ENCODE measurements at places on chromosomes 3 and 15. TPM values are rescaled to one million over a fixed set of nuclear protein-coding genes. Genes with fewer than 3 reads are reported as not detected.

- DNase-seq = no peak
These were observed 226.1 kb downstream of the TLE3 start for GRCh38 chr15:69871511-69872134.

DNA sequence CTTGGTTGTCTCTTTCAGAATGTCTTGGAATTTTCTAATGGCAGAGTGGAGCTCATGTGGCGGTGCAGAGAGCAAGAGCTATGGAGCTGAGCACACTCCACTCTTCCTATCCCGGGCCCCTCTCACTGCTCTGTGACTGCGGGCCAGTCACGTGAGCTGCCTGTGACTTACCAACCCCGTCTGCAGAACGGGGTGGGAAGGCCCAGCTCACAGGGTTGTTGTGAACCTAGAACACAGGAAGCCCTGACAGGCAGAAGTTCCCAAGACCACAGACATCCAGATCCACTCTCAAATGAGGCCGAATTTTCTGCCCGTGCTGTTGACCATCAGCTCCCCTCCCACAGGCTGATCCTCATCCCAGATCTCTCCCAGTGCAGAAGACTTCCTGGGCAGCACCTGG is 35.5 kb upstream of the PLXNA1 start:
- DNase-seq = no peak

DNA sequence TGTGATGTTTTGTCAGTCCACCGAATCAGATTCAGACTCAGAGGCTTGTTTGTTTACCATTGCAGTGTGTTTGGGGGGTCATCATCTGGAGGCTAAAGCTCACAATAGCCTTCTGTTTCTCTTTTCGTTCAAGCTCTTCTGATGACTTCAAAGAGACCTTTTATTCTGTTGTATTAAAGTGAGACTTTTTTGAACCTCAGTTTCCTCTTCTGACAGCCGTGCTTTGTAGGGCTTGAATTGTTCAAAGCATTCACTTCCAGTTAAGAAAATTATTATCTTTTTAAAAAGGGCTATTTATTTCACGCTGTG is 1.3 kb downstream of the PXK start:
- DNase-seq = no peak

DNA sequence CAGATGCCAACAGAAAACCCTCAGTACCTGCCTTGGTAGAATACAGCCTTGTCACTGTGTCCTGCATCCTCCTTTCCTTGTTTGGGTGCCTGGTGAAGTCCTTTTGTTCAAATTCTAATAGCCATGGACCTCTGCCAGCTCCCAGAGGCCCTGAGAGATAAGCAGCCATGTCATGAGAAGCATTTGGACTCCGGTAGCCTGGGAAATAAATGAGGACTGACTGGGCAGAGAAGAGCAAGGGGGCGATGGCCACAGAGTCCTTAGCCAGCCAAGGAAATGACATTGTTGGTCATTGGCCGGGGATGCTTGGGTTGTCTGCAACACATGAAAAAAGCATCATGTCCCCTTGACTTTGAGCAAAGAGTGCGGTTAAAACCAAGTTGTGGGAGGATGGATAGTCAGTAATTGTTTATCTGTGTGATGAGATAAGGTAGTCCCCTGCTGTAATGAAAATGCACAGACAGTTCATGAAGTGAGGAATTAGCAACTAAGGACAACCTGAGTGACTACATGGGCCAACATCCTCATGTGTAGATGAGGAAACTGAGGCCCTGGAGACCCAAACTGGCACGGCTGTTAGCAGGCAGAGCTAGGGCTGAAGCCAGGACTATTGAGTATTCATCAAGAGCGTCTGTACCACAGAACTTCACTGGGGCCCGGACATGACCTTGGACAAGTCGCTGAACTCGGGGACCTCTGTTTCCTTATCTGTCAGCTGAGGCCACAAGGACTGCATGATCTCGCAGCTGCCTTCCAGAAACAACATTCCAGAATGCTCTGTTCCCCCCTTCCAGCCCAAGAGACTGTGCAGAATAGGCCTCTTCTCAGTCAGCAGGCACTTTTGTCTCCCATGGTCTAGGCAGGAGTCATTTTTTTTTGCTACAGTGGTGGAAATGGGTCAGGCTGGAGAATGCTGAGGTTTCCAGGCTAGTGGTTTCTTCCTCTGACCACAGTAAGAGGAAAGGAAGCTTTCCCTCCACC is 90.5 kb upstream of the CTDSPL start:
- DNase-seq = no peak

GRCh38 chr15:48757661-48758060 is 53.2 kb downstream of the CEP152 start:
- DNase-seq = no peak

DNA sequence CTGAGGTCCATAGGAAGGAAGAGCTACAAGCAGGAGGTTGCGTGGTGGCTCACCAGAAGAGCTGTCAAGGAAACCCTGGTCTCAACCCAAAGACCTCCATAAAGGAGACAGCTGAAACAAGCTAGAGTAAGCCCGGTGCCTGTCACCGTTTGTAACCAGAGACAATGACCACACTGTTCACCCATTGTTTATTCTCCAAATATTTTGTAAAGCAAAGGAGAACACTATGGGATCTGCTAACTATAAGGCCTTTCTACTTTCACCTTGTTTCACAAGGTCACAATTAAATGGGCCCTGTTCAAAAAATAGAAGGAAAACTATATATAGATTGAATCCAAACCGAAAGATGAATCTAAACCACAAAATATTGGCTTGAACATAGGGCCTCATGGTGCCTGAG is 128.9 kb upstream of the TPRG1 start:
- DNase-seq = no peak

- no peak for DNase-seq
These were observed 3.0 kb downstream of the TEX264 start for GRCh38 chr3:51673802-51674654.

DNA sequence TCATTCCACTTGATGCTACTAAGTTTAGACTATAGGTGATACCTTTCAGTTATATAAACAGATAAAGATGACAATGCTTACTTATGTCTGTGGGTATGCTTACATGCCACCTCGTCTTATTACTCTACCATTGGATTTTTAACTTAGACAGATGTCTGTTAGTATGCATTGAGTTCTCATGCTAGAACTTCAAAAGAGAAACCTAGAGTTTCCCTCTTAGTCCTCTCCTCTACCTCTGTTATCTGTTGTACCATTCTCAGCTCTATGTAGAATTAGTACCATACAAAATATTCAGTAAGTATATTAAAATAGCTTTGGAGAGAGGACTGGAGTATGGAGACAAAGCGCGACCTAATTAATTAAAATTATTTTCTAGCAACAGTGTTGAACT is 111.3 kb downstream of the BBX start:
- DNase-seq = no peak

GRCh38 chr3:34078418-34078817 is 280.0 kb downstream of the PDCD6IP start:
- DNase-seq = no peak

GRCh38 chr15:77118882-77119321 is 48.0 kb upstream of the TSPAN3 start:
- peak; percentile 60 for DNase-seq

DNA sequence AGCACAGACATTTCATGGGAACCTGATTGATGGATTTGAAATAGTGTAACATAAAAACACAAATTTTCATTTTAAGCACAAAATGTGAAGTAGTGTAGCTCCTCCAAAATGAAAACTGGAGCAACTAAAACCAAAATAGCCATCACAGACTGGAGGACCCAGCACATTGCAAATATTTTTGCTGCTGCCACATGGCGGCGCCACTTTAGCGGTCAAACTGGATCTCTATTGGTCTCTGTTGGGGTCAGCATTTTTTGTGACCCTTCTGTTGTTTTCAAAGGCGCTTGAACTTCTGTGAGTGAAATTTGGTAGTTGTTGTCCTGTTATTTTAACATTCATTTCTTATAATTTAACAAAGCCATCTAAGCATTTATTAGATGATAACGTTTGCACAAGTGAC is 259.9 kb downstream of the IL20RB start:
- DNase-seq = no peak

GRCh38 chr15:85840079-85840801 is 45.5 kb upstream of the KLHL25 start:
- peak; percentile 88 for DNase-seq

GRCh38 chr3:161199926-161200325 is 21.2 kb upstream of the NMD3 start:
- DNase-seq = no peak

DNA sequence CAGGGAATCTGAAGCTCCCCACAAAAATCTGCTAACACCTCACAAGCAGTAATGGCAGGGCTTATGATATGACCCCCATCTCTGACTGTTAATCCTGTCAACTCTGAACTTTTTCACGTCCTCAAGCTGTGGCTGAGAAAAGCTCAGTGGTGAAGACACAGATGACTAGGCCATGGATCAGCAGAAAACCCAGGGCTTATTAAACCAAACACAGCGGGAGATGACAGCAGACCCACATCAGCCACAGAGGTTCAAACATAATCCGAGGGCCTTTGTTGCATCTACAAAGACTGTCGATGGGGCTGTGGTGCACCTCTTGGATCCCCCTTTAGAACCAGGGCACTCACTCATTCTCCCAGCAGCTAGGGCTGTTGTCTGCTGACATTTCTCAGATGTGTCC is 50.4 kb downstream of the GLB1 start:
- DNase-seq = no peak

GRCh38 chr3:192382861-192383260 is 344.5 kb downstream of the FGF12 start:
- DNase-seq = no peak

DNA sequence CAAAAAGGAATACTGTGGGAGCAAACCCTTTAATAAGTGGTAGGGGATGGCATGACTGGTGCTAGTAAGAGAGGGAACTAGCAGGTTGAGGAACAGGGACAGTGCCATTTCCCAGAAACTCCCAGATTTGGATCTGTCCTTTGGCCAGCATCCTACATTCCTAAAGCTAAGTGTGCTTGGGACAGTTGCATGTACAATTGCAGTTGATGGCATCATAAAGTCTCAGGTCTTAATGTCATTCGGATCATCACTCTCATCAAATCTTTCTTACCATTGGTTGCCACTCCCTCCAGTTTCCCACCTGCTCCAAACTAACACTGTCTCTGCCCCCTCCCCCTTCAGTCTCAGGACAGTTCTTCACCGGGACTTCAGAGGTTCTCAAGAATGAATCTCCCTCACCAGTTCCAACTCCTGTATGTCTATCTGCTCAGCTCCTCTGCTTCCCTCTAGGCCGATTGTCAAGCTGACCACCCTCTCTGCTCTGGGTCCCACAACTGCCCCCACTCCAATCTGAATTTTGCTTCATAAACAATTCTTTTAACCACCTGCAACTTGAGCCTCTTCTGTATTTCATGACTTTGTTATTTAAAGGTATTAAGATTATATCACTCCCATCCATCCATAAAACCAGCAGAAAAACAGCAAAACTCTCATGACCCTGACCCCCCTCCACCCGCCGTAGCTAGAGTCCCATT is 260.8 kb downstream of the CGGBP1 start:
- no peak for DNase-seq

- no peak for DNase-seq
These were observed 21.1 kb downstream of the GAP43 start for GRCh38 chr3:115644391-115644790.

DNA sequence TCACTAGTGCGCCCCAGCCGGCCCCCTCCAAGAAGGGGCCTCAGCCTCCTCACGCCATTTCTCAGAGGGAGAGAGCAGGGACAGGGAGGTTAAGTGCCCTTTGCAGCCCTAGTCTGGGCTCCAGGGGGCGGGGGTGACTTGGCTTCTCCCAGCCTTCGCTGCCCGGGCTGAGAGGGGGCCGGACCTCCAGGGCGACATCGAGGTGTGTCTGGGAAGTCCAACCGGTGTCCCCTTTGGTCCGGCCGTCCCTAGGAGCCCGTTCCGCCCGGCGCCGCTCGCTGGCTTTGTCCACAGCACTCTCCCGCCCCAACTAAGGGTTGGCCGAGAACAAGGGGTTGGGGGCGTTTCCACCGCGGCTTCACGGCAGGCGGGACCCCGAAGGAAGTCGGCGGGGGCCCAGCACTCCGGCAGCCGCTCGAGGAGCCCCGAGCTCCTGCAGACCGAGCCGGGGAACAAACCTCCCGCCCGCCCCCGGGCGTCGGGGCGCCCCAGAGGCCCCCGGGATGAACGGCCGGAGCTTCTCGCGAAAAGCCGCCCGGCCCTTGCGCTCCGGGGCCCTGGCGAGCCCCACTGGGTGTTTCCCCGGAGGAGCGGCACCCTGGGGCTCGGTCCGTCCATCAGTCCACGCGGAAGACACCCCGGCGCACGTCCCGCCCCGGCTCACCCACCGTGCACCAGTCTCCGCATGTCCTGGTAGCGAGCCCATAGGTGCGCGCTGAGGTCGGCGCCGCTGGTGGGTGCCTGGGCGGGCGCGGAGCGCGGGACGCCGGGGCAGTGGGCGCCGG is 627 bp downstream of the NT5DC2 start:
- peak; percentile 59 for DNase-seq

- DNase-seq = peak; percentile 68
These were observed 27.5 kb upstream of the CFAP161 start for GRCh38 chr15:81106560-81106959.

DNA sequence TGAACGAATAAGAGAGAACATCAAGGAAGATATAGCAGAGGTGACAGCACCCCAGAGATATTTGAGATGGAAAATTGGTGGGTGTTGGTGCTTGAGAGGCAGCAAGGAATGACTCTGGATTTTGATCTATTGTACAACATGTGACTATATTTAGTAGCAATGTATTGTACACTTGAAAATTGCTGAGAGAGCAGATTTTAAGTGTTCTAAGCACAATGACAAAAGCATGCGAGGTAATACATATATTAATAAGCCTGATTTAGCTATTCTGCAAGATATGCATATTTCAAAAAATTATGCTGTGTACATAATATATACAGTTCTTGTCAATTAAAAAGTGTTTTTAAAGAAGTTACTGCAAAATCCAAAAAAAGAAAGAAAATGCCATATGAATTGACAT is 194.3 kb downstream of the SLC9A9 start:
- no peak for DNase-seq

DNA sequence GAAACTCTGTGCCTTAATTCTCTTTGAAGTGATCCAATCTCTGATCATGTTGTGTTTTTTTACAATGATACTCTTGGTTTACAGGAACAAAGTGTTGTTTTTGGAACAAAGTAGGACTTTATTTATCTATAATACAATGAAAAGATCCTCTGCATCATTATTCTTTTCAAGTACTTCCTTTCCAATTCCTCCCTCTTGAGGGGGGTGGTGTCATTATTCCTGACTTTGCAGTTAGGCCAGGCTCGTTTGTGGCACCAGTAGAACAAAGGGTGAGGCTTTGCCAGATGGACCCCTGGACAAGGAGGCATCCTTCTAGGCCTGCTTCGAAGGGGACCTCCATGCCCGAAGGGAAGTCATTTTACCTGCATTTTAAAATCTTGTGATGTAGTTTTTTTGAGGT is 41.7 kb upstream of the ZBTB38 start:
- no peak for DNase-seq

DNA sequence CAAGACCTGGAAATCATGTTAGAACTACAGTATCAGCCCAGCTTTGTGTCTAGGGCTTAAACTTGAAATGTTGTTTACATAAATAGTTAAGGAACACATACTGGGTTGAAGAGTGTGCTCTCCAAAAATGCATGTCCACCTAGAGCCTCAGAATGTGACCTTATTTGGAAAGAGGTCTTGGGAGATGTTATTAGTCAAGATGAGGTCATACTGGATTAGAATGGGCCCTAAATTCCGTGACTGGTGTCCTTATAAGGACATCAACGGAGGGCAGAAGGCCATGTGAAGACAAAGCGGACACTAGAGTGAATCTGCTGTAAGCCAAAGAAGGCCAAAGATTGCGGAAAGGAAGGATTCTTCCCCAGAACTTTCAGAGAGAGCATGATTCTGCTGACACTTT is 759.2 kb upstream of the CFAP20DC start:
- DNase-seq = no peak

The NR1I2 gene
- total RNA-seq = 1.2 TPM

The LRRIQ4 gene
- not detected for total RNA-seq

The SLC9C1 gene
- total RNA-seq = 0.13 TPM

The OXNAD1 gene
- total RNA-seq = 22.3 TPM

Measured in ureter (tissue), 1 donor.